ENCODE measurements at places on chromosomes 5 and 9. TPM values are rescaled to one million over a fixed set of nuclear protein-coding genes. Genes with fewer than 3 reads are reported as not detected.

- H3K27ac ChIP-seq: no peak overlapping the region
- no peak overlapping the region for H3K4me3 ChIP-seq
- no peak for DNase-seq
- no peaks in the 10 kb centered on the region for H3K36me3 ChIP-seq
- no peaks in the 10 kb centered on the region for H3K4me1 ChIP-seq
- H3K27me3 ChIP-seq: no peaks in the 10 kb centered on the region
Observed at GRCh38 chr5:31607546-31607945, 31.4 kb upstream of the PDZD2 start.

- H3K27ac ChIP-seq: no peak overlapping the region
- H3K27me3 ChIP-seq: no peaks in the 10 kb centered on the region
- no peaks in the 10 kb centered on the region for H3K4me1 ChIP-seq
- H3K36me3 ChIP-seq: no peaks in the 10 kb centered on the region
Observed at GRCh38 chr5:6680922-6681321, 32.3 kb upstream of the TENT4A start.

GRCh38 chr9:111450124-111450523 is 34.1 kb downstream of the ECPAS start:
- no peak overlapping the region for H3K27ac ChIP-seq
- no peaks in the 10 kb centered on the region for H3K27me3 ChIP-seq
- DNase-seq: no peak
- peaks cover 40% of the 10 kb centered on the region for H3K4me1 ChIP-seq
- H3K4me3 ChIP-seq: no peak overlapping the region

- peaks cover 10% of the 10 kb centered on the region for H3K4me1 ChIP-seq
- no peaks in the 10 kb centered on the region for H3K27me3 ChIP-seq
- H3K36me3 ChIP-seq: no peaks in the 10 kb centered on the region
- DNase-seq: no peak
- H3K27ac ChIP-seq: no peak overlapping the region
Observed at GRCh38 chr9:94741866-94742265, 15.4 kb downstream of the AOPEP start.

DNA sequence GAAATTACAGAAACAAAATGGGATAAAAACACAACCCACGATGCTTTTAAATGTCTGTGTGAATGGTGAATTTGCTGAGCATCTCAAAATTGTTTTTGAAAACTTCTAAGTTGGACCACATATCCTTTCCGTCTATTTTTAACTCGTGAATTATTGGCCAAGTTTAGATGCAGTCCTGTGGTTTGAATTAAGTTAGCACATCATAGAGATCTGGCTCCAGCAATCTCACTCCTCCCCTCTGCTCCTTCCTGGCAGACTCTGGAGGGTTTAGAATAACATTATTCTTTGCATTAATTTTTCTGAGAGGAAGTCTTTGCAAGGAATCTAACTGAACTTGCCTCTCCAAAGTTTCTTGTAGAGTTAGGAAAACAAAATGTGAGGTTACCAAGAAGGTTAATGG is 14.5 kb upstream of the ANKRD55 start:
- no peak overlapping the region for H3K27ac ChIP-seq
- H3K36me3 ChIP-seq: no peaks in the 10 kb centered on the region
- H3K27me3 ChIP-seq: no peaks in the 10 kb centered on the region
- H3K4me1 ChIP-seq: no peaks in the 10 kb centered on the region

DNA sequence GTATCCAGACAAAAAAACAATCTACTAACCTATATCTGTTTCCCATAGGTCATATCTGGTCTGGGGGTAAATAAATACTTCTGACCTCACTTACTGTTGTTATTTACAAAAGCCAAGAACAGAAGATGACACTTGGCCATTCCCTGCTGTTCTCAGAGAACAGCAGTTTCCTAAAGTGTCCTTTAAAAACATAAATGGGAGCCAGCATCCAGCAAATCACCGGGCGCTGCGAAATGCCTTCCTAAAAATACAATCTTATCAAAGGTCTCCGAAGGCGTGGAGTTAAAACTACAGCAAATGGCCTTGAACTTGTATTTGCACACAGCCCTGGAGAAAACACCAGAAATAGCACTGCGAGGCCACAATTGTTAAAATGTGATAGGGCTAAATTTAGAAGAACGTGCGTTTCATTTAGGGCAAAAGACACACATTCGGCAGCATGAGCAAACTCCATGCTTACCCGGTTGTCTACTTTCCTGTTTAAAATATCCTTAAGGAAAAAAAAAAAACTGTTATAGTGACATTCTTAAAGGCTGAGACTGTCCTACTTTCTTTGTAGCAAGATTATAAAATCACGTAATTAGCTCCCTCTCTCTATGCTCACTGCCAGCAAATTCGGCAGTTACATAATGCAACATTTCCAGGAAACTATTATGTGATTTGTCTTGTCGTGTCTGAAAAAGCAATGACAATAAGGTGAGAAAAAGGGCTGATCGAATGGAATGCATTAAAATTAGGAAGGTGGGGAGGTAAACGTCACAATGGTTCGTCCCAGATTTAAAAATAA is 1.5 kb downstream of the NFIL3 start:
- no peaks in the 10 kb centered on the region for H3K36me3 ChIP-seq
- H3K27ac ChIP-seq: peak overlapping the region; percentile 88
- no peak for DNase-seq
- peak overlapping the region; percentile 46 for H3K4me3 ChIP-seq
- H3K27me3 ChIP-seq: no peaks in the 10 kb centered on the region
- H3K4me1 ChIP-seq: peaks cover 42% of the 10 kb centered on the region

- no peaks in the 10 kb centered on the region for H3K27me3 ChIP-seq
- H3K4me1 ChIP-seq: no peaks in the 10 kb centered on the region
- no peak overlapping the region for H3K4me3 ChIP-seq
Observed at GRCh38 chr5:94431696-94432095, 186.7 kb downstream of the KIAA0825 start.

- H3K4me1 ChIP-seq: no peaks in the 10 kb centered on the region
- DNase-seq: no peak
- H3K36me3 ChIP-seq: no peaks in the 10 kb centered on the region
Observed at GRCh38 chr5:115024922-115025321, 144.8 kb downstream of the TRIM36 start.

GRCh38 chr9:97772145-97772544 is 75.0 kb upstream of the XPA start:
- no peak overlapping the region for H3K27ac ChIP-seq
- no peak for DNase-seq
- peaks cover 5% of the 10 kb centered on the region for H3K27me3 ChIP-seq
- no peaks in the 10 kb centered on the region for H3K36me3 ChIP-seq

DNA sequence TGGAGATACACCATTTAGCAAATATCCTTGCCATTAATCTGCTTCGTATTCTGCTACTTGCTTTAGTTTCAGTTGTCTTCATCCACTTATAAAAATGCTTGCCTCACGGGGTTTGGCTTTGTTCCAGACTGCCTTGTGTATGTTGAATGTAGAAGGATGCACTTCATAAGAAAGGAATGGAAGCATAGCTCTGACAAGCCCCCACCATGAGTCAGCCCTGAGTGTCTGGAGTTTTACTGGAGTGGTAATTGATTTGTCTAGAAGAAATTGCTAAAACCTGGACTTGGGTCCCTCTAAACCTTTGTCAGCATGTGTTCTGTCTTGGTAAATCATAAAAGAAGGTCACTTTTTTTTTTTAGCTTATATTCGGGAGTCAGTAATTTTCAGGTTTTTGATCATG is 4.6 kb downstream of the TEX48 start:
- H3K36me3 ChIP-seq: no peaks in the 10 kb centered on the region
- no peak for DNase-seq
- no peak overlapping the region for H3K4me3 ChIP-seq
- H3K27me3 ChIP-seq: no peaks in the 10 kb centered on the region
- no peaks in the 10 kb centered on the region for H3K4me1 ChIP-seq
- H3K27ac ChIP-seq: no peak overlapping the region

GRCh38 chr9:92242260-92243136 is 51.0 kb downstream of the IARS1 start:
- no peak overlapping the region for H3K27ac ChIP-seq
- DNase-seq: no peak
- no peaks in the 10 kb centered on the region for H3K27me3 ChIP-seq
- no peaks in the 10 kb centered on the region for H3K4me1 ChIP-seq
- peaks cover 100% of the 10 kb centered on the region for H3K36me3 ChIP-seq
- no peak overlapping the region for H3K4me3 ChIP-seq

DNA sequence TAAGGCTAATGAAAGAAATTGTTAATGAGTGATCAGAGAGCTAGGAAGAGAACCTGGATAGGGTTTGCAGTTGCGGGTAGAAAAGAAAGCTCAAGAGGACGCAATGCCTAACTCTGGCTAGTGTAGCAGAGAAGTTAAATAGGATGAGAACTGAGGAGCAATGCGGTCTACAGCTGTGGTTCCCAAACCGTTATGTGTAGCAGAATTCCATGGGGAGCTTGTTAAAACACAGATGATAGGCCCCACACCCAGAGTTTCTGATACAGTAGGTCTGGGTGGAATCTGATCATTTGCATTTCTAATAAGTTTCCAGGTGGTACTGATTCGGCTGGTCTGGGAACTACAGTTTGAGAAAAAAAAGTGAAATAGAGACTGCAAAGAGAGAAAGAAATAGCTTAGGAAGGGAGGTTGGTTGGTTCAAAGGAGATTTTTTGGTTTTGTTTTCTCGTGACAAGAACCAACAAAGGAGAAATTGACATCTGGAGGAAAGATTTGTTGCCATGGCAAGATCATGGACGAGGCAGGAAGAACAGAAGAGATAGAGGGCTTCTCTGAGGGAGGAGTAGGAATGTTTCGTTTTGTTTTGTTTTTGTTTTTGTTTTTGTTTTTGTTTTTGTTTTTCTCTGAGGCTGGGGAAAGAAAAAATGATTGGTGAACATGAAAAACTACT is 276.1 kb downstream of the ARRDC3 start:
- DNase-seq: no peak
- H3K27me3 ChIP-seq: no peaks in the 10 kb centered on the region
- H3K36me3 ChIP-seq: no peaks in the 10 kb centered on the region
- H3K4me1 ChIP-seq: peaks cover 8% of the 10 kb centered on the region

DNA sequence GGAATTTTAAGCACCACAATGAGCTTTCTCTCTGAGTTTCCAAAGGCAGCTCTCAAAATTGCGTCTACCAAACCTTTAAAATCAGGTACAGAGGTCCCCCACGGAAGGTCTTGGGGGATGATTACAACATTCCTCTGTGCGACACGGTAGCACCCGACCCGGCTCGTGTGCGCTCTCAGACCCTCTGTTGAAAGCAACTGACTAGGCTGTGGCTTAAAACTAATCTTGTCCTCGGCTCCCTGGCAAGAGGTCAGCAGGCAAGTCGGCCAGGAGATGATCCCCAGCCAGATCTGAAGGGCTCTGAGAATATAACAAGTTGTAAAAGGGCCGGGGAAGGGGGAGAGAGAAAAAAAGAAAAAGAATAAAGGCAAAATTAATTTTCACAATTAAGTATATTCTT is 92.6 kb upstream of the LMX1B start:
- H3K4me1 ChIP-seq: peaks cover 32% of the 10 kb centered on the region
- H3K27ac ChIP-seq: no peak overlapping the region
- peaks cover 36% of the 10 kb centered on the region for H3K27me3 ChIP-seq
- no peaks in the 10 kb centered on the region for H3K36me3 ChIP-seq
- DNase-seq: no peak

GRCh38 chr5:52544738-52545137 is 243.0 kb upstream of the ITGA1 start:
- no peaks in the 10 kb centered on the region for H3K4me1 ChIP-seq
- DNase-seq: no peak
- H3K36me3 ChIP-seq: no peaks in the 10 kb centered on the region

- no peak overlapping the region for H3K27ac ChIP-seq
- H3K4me1 ChIP-seq: peaks cover 10% of the 10 kb centered on the region
- H3K4me3 ChIP-seq: no peak overlapping the region
- no peak for DNase-seq
- H3K36me3 ChIP-seq: no peaks in the 10 kb centered on the region
Observed at GRCh38 chr9:135077497-135078200, 9.8 kb upstream of the OLFM1 start.

- no peaks in the 10 kb centered on the region for H3K36me3 ChIP-seq
- H3K27me3 ChIP-seq: no peaks in the 10 kb centered on the region
- no peak for DNase-seq
- no peak overlapping the region for H3K4me3 ChIP-seq
Observed at GRCh38 chr5:177973066-177973635, 22.9 kb downstream of the PROP1 start.

DNA sequence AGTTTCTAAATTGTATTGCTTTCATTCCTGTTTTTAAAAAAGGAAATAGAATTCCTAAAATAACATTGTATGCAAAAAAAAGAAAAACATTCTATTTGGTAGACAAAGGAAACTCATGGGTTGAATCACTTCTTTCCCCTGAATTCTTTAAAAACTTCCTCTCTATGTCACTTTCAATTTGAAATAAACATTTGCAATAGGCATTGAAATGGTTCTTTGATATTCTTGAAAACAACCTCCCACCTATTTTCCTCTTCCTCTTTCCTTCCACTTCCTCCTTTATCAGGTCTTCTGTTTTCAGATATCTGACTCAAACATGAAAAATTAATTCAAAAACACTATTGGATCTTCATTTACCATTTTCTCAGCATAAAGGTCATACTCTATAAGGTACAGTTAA is 442.0 kb upstream of the MEF2C start:
- H3K36me3 ChIP-seq: no peaks in the 10 kb centered on the region
- H3K4me1 ChIP-seq: no peaks in the 10 kb centered on the region
- H3K27ac ChIP-seq: no peak overlapping the region
- DNase-seq: no peak
- no peaks in the 10 kb centered on the region for H3K27me3 ChIP-seq
- no peak overlapping the region for H3K4me3 ChIP-seq

GRCh38 chr5:39765366-39765765 is 340.6 kb upstream of the DAB2 start:
- no peaks in the 10 kb centered on the region for H3K36me3 ChIP-seq
- H3K4me3 ChIP-seq: no peak overlapping the region
- no peak overlapping the region for H3K27ac ChIP-seq
- DNase-seq: no peak
- H3K4me1 ChIP-seq: no peaks in the 10 kb centered on the region

GRCh38 chr9:113558632-113559502 is 95.3 kb downstream of the RGS3 start:
- H3K27ac ChIP-seq: peak overlapping the region; percentile 84
- no peaks in the 10 kb centered on the region for H3K36me3 ChIP-seq
- H3K4me3 ChIP-seq: no peak overlapping the region
- peaks cover 47% of the 10 kb centered on the region for H3K4me1 ChIP-seq
- peak; percentile 89 for DNase-seq

GRCh38 chr5:148976569-148977381 is 86.1 kb downstream of the SH3TC2 start:
- no peak overlapping the region for H3K4me3 ChIP-seq
- H3K4me1 ChIP-seq: peaks cover 12% of the 10 kb centered on the region

MYMK gene
- total RNA-seq: not detected

INSL4 gene
- total RNA-seq: not detected

SLC28A3 gene
- total RNA-seq: 0.30 TPM

GABRP gene
- 0.21 TPM for total RNA-seq

SCGB3A2 gene
- total RNA-seq: not detected

TMEM215 gene
- not detected for total RNA-seq

CBY3 gene
- not detected for total RNA-seq
